ENCODE measurements at places on chromosomes 4 and X. TPM values are rescaled to one million over a fixed set of nuclear protein-coding genes. Genes with fewer than 3 reads are reported as not detected.

RPS6KA6 gene
- not detected for polyA plus RNA-seq

SYTL4 gene
- 0.72 TPM for polyA plus RNA-seq

IRS4 gene
- polyA plus RNA-seq, result not detected

TBC1D8B gene
- polyA plus RNA-seq, result 0.30 TPM

CXorf65 gene
- polyA plus RNA-seq, result 0.36 TPM

TEX13D gene
- polyA plus RNA-seq, result not detected

PNMA5 gene
- polyA plus RNA-seq, result 0.07 TPM

CORIN gene
- not detected for polyA plus RNA-seq

GABRE gene
- 192 TPM for polyA plus RNA-seq

SSX2 gene
- 4.1 TPM for polyA plus RNA-seq

GUCY1A1 gene
- polyA plus RNA-seq, result not detected

SMIM10 gene
- 21.8 TPM for polyA plus RNA-seq

OPHN1 gene
- 0.85 TPM for polyA plus RNA-seq

ASMT gene
- not detected for polyA plus RNA-seq

KDR gene
- polyA plus RNA-seq, result not detected

UGT8 gene
- 3.0 TPM for polyA plus RNA-seq

UGT2B28 gene
- not detected for polyA plus RNA-seq

Measured in K562 (cell line).